ENCODE measurements at places on chromosomes 11 and 22.

DNA sequence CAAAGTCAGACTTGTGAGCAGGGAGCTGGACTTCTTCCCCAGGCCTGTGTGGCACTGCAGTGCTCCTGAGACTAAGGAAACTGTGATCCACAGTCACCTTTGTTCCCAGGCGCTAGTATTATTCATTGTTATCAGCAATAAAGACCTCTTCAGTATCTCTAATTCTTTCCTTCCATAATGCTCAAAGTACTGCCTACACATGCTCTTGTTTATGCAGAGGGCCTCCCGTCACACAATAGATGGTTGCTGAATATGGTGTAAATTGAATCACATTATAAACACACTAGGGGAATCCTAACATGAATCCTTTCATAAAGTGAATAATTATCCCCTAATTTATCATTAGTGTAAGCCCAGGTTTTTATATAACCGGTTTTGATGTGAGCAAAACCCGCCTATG, 493.3 kb downstream of the BUD13 start:
- DNase-seq: no peak

DNA sequence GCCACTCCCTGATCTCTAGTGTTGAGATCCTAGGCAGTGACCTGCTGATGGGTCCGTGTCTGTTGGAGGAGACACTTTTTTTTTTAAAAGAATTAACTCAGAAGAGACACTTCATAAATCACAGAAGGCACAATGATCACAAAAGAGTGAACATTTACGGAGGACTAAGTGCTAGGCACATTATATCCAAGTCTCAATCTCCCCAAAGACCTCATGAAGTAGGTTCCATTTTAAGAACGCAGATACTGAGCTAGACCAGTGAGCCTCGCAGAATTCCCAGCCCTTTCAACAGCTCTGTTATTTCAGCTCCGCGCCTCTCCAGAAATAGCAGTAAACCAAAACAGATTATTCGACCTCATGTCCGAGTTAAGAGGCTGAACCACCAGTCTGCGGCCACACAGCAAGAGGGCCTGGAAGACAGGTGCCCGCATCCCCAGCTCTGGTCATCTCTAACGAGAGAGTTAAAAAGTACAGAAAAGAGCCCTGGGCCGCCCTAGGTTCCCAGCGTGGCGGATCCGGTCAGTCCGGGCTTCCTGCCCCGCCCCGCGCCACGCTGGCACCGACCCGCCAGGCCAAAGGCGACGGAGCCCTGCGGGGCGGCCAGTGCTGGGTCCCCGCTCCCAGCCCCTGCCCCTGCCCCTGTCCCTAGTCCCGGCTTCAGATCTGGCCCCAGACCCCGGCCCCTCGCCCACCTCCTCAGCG, 612 bp downstream of the XBP1 start:
- DNase-seq: peak; percentile 27

DNA sequence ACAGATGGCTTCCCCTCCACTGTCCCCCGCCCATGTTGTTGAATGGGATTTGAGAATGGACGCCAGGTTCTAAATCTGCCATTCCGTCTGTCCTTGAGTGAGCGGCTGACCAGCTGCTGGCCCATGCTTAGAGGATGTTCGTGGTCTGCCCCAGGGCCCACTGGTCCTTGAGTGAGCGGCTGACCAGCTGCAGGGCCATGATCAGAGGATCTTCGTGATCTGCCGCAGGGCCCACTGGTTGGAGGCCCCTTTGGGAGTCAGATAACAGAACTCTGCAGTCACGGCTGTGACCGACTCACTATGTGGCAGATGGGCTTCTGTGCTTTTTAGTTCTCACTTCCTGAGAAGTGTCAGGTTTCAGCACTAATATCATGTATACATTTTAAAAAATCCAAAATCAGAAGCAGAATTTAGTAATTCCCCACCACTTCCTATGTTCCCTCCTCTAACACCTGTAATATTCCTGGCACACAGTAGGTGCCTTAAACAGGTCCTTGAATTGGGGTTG, 54.1 kb downstream of the MICAL3 start:
- DNase-seq: no peak

DNA sequence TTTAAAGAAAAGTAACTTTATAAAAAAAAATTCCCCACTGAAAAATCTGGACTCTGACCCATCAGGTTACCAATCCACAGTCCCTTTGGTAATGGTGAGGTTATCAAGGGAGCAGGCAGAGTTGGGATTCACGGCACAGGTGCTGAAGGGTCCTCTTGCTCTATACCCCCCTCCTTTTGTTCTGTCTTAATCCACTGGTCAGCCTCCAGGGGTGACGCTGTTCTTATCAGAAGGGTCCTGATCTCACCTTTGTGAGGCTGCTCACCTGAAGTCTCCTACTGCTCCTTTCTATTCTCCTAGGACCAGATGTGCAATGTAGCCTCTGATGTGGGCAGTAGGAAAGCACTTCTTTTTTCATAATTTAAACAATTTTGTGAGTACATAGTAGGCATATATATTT, 80.6 kb upstream of the E2F8 start:
- DNase-seq: no peak

DNA sequence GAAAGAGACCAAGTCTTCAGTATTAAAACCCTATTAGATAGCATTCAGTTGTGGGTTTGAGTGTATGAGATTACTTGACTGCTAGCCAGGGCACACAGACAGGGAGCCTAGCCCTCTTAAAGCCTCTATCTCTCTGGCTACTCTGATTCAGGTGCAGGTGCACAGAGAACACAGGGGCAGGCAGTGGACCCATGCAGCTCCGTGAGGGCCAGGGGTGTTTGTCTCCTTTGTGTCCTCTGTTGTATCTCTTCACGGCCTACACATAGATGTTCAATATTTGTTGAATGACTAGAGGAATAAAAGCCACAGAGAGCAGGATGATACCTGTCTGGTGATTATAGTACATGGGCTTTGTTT, 21.5 kb upstream of the AIFM3 start:
- no peak for DNase-seq

- no peak for DNase-seq
Measured at GRCh38 chr11:112889446-112889845, 71.8 kb upstream of the NCAM1 start.

DNA sequence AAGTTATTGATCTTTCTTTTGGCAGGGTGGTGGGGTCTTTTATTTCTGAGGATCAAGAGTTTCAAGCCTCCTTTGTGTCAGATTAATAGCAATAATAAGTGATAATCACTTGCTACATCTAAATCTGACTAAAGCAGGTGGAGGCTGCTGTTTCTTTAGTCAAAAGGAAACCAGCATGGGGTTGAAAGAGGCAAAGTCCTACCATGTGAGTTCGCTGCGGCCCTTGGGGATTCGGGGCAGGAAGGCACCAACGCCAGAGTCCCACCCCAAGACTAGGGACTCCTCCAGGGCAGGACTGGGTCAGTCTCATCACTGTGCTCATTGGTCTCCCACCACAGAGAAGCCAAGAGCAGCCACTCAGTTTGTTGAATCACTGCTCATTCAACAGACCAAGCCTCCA, 73.0 kb downstream of the TENM4 start:
- no peak for DNase-seq

DNA sequence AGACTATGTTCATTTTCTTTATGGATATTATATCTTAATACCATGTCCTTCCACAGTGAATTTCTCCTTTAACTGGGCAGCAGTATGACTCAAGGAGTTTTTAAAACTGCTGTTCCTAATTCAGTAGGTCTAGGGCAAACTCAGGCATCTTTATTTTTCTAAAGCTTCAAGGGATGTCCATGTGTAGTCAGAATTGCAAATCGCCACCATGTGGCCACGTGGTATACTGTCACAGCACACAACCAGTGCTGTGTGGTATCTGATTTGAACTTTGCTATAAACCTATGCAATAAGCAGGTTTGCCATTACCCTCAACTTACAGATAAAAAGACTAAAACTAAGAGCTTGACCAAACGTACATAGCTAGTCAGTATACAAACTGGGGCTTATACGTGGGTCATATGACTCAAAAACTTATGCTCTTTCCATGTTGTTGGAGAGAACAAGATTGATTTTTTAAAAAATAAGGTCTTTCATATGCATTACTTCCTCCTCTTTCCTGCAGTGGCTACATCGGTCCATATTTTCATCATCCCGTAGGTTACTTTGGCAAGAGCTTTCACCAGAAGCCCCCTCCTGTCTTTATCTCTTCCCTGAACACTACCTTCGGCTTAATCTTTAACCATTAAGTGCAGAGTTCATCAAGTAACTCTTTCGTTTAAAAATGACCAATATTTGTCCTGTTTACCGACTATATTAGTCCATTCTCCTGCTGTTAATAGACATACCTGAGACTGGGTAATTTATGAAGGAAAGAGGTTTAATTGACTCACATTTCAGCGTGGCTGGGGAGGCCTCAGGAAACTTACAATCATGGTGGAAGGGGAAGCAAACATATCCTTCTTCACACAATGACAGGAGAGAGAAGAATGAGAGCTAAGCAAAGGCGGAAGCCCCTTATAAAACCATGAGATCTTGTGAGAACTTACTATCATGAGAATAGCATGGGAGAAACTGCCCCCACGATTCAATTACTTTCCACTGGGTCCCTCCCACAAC, 8.0 kb upstream of the HTATIP2 start:
- DNase-seq: no peak

DNA sequence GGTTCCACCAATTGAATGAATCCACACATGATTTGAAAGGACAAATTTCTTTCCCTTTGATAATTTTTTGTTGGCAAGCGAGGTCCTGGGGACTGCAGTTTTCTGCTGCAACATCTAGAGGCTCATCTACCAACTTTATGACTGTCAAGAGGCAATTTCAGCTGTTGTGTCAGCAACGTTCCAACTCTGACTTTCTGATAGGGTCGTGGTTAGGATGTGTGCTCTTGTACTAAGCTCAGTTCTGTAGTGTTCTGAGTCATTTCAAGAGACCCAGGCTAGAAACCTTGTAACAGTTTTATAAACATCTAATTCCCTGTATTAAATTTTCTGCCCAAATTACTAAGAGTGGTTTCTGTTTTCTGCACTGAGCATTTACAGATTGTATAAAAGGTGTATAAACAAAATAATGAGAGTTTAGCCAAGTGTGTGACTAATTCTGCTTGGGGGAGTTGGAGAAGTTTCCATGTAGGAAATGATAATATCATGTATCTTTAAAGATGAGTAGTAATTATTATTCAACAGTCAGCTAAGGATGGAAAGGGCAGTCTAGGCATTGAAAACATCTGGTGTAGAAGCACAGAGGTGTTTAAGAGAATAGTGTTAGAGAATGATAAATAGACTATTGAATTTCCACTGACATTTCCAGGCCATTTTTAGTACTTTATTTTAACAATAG, 72.2 kb downstream of the RBMXL2 start:
- no peak for DNase-seq

DNA sequence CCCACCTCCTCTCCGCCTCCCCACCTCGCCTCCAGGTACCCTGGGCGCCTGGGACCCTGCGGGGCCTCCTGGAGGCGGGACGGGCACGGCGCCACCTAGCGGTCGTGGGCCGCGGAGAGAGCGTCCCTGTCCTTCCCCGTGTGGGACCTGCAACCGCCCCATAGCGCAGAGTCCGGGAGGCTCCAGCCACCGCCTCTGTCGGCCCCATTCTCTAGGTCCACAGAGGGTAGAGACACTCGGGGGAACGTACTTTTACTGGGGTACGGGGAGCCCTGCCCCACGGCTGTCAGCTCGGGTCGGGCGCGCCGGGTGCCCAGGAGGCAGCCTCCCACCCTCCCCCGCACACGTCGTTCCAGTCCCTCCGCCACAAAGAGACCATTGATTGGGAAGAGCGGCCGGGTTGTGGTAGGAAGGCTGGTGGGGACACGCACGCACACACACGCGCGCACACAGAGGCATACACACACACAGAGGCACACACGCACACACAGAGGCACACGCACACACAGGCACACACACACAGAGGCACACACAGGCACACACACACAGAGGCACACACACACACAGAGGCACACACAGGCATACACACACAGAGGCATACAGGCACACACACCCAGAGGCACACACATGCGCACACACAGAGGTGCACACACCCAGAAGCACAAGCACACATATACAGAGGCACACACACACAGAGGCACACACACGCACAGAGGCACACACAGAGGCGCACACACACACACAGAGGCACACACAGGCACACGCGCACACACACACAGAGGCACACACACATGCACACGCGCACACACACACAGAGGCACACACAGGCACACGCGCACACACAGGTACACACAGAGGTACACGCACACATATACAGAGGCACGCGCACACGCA, 12.6 kb upstream of the NECTIN1 start:
- DNase-seq: no peak

- DNase-seq: no peak
Measured at GRCh38 chr11:3091081-3091845, 34.0 kb upstream of the CARS1 start.

GRCh38 chr11:71301046-71301857, 48.9 kb upstream of the SHANK2 start:
- DNase-seq: no peak

DNA sequence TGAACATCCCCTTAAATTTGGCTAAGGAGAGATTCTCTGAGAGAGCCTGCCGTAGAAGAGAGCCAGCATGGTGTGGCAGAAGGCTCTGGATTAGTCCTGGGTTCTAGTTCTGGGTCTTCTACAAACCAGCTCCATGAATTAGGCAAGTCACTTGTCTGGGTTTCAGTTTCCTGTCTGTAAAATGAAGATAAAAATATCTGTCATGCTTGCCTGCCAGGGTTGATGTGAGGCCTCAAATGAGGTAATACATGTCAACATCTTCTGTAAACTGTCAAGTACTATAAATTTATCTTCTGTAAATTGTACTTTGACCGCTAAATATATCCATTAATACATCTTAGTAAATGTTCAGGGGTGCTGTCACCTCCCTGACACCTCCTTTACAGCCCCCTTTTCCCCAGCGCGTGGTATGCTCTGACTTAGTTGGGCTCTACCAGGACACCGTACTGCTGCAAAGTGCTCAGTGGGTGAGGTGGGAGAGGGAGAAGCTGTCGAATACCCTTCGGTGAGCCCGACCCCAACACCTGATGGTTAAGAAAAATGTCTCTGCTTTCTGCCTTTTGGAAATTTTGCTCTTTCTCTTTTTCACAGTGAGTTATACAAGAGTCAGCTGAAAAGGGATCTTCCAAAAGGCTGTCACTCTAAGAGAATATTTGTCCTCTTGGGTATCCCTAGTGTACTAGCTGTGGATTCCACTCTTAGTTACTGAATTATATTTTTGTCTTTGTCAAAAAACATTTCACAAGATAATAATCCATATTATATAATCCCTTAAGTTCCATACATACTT, 15.0 kb downstream of the RBX1 start:
- no peak for DNase-seq

GRCh38 chr22:24423519-24424000, 3.8 kb upstream of the ADORA2A start:
- DNase-seq: no peak
